Frontal cortex (tissue), 4 donors: ENCODE measurements at places on chromosomes 11 and 22.

DNA sequence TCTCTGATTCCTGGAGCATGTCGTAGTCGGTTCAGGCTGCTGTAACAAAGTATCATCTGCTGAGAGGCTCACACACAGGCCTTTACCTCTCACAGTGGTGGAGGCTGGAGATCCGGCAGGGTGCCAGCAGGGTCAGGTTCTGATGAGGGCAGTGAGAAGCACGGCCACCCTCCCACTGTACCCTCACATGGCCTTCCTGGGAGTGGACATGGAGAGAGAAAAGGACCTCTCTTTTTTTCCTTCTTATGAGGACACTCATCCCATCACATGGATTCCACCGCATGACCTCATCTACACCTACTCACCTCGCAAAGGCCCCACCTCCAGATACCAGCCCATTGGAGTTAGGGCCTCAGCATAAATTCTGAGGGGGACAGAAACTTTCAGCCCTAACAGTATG is 99.5 kb downstream of the BCR start:
- DNase-seq, result no peak

- no peak for DNase-seq
These were observed 375.1 kb downstream of the BUD13 start for GRCh38 chr11:116397602-116398084.

GRCh38 chr11:12983336-12983735 is 25.8 kb upstream of the RASSF10 start:
- DNase-seq, result no peak

- DNase-seq, result no peak
These were observed 122.2 kb downstream of the ST3GAL4 start for GRCh38 chr11:126477535-126478305.

DNA sequence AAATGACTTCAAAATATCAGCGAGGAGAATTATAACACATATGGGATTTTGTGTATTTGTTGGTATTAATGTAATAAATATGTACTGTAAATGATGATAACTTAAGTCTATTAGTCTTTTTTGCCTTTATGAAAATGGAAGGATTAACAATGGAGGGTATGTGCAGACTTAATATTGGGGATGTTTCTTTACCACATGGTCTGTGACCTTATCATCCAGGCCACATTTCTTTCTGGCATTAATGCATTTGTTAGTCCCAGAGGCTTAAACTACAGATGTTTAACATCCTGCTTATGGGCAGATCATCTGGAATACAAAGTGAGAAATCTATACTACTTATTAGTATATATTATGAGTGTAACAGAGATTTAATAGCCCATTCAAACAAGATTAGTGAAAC is 64.6 kb downstream of the SOX6 start:
- no peak for DNase-seq

DNA sequence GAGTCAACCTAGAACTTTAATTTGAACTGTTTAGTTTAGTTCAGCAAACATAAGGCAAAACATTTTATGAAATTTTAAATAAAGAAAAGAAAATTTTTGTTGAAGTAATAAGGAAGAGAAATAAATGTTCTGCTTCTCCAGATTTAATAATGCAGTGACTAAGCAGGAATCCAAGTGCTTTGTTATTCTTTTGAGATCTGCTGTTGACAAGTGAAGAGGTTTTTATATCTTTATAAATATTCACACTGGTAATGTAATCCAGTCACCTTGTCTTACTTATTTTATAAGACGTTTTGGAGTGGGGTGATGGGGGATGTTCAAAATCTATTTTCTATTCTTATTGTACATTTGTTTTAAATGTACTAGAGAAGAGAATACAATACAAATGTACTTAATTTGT is 725.9 kb upstream of the CCDC179 start:
- DNase-seq, result no peak

DNA sequence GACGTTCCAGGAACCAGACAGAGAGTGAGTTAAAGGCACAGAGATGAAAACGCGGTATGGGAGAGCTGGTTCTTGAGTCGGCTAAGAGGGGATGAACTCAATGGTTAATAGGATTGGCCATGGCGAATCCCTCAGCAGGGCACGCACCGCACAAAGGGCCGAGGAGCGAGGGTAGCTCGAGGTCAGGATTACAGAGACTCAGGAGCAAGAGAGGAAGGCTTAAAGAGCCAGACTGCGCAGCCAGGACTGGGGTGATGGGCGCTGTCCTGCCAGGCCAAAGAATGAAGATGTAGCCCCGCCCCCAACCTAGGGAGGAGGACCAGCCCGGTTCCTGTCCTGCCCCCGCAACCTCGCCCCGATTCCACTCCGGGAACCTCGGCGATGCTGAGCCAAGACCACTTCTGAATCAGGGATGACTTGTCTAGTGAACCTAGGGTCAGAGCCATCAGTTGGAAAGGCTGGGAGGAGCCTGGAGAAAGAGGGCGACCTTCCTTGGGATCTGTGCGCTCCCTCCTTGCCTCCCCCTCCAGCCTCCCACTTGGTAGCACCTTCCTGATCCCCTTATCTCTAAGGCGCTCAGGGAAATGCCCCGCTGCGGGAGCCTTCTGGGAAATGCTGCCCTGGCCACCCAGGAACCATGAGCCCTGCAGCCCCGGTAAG is at the start of gene PLEKHB1:
Gene PLEKHB1 (plus strand): TSS at position 610 of the 660 bp plus-strand sequence. CDS start 28 bp downstream, at position 638.
- DNase-seq, result no peak

GRCh38 chr11:113201054-113201818 is 113.1 kb upstream of the TTC12 start:
- no peak for DNase-seq

DNA sequence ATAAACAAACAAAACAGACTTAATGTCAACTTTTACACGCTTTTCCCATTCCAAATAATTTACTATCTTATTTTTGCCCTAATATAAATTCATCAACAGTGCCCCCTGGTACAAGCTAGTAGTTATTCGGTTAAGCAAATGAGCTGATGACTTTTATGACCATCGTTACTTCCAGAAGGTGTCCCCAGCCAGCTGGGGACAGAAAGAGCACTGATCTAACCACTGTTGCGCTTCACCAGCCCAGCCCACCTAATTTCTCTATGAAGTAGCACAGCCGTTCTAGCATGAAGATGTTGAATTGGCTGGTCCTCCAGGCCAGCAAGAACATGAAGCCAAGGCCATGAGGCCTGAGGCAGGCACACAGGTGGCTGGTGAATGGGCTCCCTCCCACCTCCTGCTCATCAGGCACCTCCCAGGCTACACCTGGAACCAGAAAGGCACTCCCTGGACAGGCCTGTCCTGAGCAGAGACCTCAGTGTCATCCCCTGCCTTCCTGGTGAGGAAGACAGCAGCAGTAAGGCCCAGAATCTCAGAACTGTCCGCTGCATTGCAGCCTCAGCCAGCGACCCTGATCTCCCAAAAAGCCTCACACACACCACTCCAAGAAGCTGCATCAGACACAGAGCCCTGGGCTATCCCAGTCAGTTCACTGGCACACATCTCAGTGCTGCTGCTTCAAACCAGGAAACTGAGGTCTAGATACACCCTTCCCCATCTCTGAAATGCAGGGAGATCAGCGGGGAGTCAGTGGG is 12.9 kb downstream of the GNB1L start:
- no peak for DNase-seq

- no peak for DNase-seq
These were observed 40.4 kb upstream of the MAPK1 start for GRCh38 chr22:21907638-21908522.

DNA sequence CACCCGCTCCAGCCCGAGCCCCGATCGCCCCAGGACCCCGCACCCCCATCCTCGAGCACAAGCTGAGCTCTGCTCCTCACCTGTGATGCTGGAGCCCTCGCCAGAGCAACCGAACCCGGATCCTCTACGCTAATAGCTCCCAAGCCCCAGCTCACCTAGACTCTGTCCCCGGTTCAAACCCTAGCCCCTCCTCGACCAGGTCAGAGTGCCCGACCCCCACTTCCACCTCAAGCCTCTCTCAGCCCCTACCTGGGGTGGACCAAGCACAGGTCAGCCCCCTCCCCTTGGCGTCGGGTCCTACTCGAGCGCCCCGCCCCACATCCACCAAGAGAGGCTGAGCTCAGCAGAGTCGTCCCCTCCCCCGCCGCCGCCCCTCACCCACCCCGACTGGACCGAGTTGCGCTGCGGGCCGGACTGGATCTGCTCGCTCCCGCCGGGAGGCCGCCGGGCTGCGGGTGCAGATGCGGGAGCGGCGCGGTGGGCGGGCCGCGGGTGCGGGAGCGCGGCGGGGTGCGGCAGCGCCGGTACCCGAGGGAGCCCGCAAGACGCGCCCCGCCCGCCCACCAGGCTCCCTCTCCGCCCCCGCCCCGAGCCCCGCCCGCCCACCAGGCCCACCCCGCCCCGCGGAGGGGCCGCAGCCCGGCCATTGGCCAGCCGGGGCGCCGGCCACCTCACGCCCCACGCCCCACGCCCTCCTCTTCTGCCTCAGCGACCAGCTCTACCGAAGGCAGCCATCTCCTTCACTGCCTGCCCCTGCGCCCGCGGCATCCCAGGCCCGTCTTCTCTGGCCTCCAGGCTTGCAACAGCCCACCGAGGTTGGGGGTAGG is 577 bp upstream of the DKK3 start:
- DNase-seq, result peak; percentile 71

- DNase-seq, result no peak
These were observed 168.1 kb downstream of the ST3GAL4 start for GRCh38 chr11:126523441-126524205.

GRCh38 chr22:31629741-31630184 is 32.3 kb downstream of the PISD start:
- no peak for DNase-seq

GRCh38 chr11:91257667-91258066 is 967.0 kb upstream of the FAT3 start:
- no peak for DNase-seq

GRCh38 chr11:5989203-5989602 is 2.4 kb upstream of the OR52L1 start:
- DNase-seq, result no peak

DNA sequence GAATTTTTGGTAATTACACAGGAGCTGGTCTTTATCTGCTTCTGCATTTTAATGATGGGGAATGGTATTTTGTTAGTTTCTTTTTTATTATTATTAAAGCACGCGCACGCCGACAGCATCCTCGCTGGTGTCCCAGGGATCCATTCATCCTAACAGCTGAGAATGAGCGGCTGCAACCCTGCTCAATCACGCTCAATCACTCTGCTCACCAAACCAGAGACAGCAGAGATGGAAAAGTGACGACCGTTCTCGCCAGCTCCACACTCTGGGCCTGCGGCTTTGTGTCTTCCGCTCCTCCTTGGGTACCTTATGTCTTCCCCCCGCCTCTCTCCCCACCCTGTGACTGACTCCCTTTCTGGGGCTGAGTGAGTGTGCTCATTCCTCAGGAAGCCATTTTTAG is 84.5 kb downstream of the DSCAML1 start:
- DNase-seq, result no peak

DNA sequence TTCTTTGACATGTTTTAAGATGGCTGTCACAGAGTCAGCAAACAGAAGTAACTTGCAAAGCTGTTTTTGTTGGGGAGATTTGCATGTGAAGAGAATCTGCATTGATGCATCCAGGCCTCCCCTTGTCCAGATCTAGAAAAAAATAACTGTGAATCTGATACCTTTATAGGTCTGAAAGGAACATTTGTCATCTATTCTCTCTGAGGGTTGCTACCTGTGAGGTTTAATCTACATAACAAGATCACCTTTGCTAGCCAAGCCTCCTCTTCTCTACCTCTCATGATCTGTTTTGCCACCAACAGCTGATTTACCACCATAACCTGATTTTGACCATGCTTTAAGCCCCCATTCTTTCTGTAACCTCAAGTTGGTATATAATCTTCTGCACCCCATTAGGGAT is 47.2 kb upstream of the SLC5A12 start:
- DNase-seq, result no peak

DNA sequence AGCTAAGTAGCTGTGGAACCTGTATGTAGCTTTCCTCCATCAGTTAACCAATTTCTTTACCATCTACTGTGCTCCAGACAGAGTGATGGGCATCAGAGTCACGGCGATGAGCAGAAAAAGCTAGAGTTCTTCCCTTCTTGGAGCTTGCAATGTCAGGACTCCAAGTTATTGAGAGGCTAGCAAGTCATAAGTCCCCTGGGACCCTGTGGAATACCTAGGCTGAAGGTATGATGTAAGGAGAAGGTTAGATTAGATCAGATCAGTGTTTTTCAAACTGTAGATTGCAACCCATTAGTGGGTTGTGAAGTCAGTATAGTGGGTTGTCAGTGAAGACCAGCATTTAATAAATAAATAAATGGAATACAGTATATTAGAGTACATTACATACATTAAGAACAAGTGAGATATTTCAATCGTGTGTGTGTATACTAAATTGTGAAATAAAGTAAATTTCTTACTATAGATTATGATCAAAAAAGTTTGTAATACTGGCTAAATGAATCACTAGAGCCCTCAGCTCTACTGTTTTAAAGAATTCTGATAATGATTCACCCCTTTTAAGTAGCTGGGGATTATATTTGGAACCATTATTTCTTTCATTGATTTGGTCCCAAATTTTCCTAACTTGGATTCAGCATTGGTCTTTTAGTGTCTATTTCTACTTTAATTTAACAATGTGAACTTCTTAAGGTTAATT is 52.3 kb downstream of the RASSF10 start:
- DNase-seq, result no peak

- DNase-seq, result no peak
These were observed 10.7 kb upstream of the GSTP1 start for GRCh38 chr11:67572747-67573419.

GRCh38 chr11:75668451-75669297 is at the start of gene MAP6:
Gene MAP6 (minus strand): TSS chr11:75669038. CDS start chr11:75668369, 669 bp downstream.
- peak; percentile 58 for DNase-seq

- DNase-seq, result no peak
These were observed 1376.1 kb upstream of the TENM4 start for GRCh38 chr11:80816966-80817365.

DNA sequence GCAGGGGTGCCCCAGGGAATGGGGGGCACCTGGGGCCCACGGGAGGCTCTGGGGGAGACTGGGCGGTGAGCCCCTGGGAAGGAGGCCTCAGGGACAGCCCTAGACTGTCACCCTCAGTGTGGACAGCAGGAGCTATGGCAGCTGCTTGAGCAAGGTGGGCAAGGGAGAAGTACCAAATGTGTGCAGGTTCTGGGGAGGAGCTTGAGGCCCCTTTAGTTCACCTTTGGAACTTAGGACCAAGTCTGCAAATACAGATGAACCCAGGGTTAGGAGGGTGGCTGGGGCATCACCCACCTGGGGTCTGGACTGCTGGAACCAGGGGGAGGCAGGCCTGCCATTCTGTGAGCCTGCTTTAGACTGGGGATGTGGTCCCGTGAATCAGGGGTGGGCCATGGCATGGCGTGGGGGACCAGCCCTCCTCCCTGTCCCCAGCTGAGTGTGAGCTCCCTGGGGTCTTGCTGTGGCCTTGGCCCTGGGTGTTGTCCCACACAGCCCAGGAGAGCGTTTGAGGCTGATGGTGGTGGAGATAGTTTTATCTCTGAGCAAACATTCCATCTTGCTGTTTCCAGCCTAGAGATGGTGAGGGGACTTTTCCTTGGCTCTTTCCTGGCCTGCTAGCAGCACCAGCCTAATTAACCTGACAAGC is 122.3 kb downstream of the KCNQ1 start:
- DNase-seq, result no peak

GRCh38 chr11:118132385-118133151 is 20.1 kb downstream of the SCN4B start:
- DNase-seq, result no peak
